ENCODE measurements at places on chromosomes 1 and 21.

- no peak for DNase-seq
These were observed 1.2 kb downstream of the LMOD1 start for GRCh38 chr1:201945157-201945556.

- no peak for DNase-seq
These were observed 154.8 kb downstream of the TRABD2B start for GRCh38 chr1:47842228-47842919.

DNA sequence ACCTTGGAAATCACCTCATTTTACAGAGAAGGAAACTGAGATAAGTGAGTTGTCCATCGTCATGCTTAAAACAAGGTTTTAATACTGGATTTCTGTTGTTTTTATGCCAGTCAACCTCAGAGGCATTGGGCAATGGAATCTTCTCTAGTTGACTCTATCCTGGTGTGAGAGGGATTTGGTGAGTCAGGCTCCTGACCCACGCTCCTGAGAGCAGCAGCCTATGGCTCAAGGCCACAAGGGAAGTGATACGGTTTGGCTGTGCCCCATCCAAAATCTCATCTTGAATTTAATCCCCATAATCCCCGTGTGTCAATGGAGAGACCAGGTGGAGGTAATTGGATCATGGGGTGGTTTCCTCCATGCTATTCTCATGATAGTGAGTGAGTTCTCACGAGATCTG is 90.1 kb downstream of the TLR5 start:
- DNase-seq, result no peak

- DNase-seq, result no peak
These were observed 622.9 kb upstream of the ADAMTS5 start for GRCh38 chr21:27589781-27590180.

GRCh38 chr1:56360021-56360420 is 219.3 kb downstream of the PLPP3 start:
- no peak for DNase-seq

GRCh38 chr1:63523738-63524137 is 413 bp downstream of the EFCAB7 start:
- DNase-seq, result no peak

DNA sequence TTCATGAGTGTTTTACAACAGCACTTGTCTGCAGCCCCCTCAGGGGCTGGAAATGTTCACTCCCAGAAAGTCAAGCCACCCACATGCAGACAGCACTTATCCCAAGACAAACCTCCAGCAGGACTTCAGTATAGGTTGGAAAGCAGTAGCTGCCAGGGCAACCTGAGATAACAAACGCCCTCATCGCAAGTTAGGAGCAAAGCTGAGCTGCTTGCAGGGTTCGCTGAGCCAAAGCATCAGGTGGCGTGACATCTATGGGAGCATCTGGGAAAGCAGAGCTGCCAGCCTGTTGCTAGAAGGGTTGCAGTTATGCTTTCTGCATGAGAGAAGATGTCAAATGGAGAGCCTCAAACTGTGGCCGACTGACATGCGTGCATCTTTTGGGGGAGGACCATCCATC is 4.2 kb upstream of the STXBP3 start:
- DNase-seq, result no peak
